A549 treated with DMSO at 1 μM for 4 hours (cell line): ENCODE measurements at places on chromosomes 11 and 22. TPM values are rescaled to one million over a fixed set of nuclear protein-coding genes. Genes with fewer than 3 reads are reported as not detected.

The OR5AK2 gene
- not detected in 5 replicates for total RNA-seq

The ADSL gene
- 81.1 to 91.9 TPM (median 87.9 TPM) in 5 replicates for total RNA-seq

The CCDC157 gene
- total RNA-seq = 2.9 to 3.2 TPM (median 2.9 TPM) in 5 replicates

The LRRC32 gene
- total RNA-seq = 0.13 to 0.29 TPM (median 0.16 TPM) in 5 replicates

The F2 gene
- total RNA-seq = 1.9 to 3.1 TPM (median 2.1 TPM) in 5 replicates

The TBX1 gene
- total RNA-seq = 2.9 to 4.9 TPM (median 3.4 TPM) in 5 replicates

The FDXACB1 gene
- total RNA-seq = 1.7 to 2.1 TPM (median 1.9 TPM) in 5 replicates

The OR4X2 gene
- not detected in 5 replicates for total RNA-seq

The KRTAP5-8 gene
- total RNA-seq = not detected in 5 replicates

The SLC22A12 gene
- total RNA-seq = not detected in 5 replicates

The TLCD5 gene
- total RNA-seq = 5.7 to 7.9 TPM (median 7.6 TPM) in 5 replicates

The HSPA8 gene
- total RNA-seq = 1,511 to 1,960 TPM (median 1,776 TPM) in 5 replicates

The ANGPTL5 gene
- total RNA-seq = not detected in 5 replicates
